ENCODE measurements at places on chromosomes 12 and 14.

GRCh38 chr12:77830583-77831351 is at the start of gene NAV3:
NAV3 (plus strand) TSS chr12:77830894; CDS start chr12:77831462, 568 bp downstream.
- peak; percentile 22 for DNase-seq

- DNase-seq, result no peak
Observed at GRCh38 chr12:11715621-11716020, 66.1 kb downstream of the ETV6 start.

DNA sequence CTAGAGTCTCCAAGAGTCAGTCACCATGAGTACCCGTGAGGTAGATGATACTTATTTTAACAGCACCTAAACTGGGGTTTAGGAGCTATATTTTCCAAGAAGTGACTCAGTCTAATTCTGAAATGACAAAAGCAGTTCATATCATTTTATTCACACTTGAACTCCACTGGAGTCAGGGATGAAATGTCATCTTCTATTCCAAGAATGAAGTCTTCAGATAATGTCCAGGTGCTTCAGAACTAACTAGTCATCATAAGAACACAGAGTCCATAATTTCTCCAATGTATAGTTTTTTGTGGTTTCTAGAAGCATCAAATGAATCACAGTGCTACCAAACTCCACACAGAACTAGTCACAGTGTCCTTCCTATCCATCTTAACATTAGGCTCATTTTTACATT is 13.3 kb downstream of the DNM1L start:
- DNase-seq, result no peak

DNA sequence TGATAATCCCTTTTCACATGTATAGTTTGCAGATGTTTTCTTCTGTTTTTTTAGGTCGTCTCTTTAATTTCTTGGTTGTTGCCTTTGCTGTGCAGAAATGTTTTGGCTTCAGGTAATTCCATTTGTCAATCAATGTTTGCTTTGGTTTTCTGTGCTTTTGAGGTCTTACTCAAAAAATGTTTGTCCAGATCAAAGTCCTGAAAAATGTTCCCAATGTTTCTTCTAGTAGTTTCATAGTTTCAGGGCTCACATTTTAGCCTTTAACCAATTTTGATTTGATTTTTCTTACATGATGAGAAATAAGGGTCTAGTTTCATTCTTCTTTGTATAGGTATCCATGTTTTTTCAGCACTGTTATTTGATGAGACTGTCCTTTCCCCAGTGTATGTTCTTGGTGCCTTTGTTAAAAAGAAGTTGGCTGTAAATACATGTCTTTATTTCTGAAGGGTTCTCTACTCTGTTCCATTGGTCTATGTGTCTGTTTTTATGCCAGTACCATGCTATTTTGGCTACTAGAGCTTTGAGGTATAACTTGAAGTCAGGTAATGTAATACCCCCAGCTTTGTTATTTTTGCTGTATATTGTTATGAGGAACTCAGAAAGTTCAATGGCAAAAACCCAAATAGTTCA is 578.7 kb upstream of the SEL1L start:
- no peak for DNase-seq

DNA sequence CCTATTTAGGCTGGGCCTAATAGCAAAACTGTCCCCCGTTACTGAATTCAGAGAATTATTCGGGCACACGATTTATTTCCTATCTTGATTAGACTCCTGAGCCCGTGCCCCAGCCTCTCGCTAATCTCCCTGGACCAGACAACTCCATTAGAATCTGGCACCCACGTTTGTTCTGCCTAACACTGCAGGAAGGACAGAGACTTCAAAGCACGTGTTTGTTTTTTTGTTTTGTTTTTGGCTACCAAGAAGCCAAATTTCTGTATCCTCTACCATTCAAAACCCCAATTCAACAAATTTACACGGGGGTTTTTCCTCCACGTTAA is 4.8 kb downstream of the USP44 start:
- DNase-seq, result no peak

- peak; percentile 67 for DNase-seq
Observed at GRCh38 chr12:53550595-53550994, 43.3 kb upstream of the NPFF start.

DNA sequence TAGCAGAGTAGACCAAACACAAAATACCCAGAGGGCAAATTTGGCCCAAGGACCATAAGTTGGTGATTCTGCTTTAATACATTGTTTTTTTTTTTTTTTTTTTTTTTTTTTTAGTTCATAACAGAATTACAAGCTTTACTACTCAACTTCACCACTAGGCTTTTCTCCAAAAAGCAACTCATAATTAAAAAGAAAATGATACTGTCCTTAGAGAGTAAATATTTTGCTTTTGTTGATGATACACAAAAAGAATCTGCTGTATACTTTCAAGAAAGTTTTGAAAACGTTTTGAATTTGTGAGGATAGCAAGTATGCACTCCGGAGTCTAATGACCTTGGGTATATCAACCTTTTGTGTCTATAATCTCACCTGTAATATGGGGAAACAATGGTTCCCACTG is 68.9 kb upstream of the LMO3 start:
- DNase-seq, result no peak

GRCh38 chr14:54589076-54589475 is 22.1 kb downstream of the SAMD4A start:
- peak; percentile 88 for DNase-seq

GRCh38 chr14:62006116-62006731 is 244.0 kb downstream of the SNAPC1 start:
- no peak for DNase-seq

- DNase-seq, result no peak
Observed at GRCh38 chr14:68782091-68782981, 10.5 kb downstream of the ZFP36L1 start.

DNA sequence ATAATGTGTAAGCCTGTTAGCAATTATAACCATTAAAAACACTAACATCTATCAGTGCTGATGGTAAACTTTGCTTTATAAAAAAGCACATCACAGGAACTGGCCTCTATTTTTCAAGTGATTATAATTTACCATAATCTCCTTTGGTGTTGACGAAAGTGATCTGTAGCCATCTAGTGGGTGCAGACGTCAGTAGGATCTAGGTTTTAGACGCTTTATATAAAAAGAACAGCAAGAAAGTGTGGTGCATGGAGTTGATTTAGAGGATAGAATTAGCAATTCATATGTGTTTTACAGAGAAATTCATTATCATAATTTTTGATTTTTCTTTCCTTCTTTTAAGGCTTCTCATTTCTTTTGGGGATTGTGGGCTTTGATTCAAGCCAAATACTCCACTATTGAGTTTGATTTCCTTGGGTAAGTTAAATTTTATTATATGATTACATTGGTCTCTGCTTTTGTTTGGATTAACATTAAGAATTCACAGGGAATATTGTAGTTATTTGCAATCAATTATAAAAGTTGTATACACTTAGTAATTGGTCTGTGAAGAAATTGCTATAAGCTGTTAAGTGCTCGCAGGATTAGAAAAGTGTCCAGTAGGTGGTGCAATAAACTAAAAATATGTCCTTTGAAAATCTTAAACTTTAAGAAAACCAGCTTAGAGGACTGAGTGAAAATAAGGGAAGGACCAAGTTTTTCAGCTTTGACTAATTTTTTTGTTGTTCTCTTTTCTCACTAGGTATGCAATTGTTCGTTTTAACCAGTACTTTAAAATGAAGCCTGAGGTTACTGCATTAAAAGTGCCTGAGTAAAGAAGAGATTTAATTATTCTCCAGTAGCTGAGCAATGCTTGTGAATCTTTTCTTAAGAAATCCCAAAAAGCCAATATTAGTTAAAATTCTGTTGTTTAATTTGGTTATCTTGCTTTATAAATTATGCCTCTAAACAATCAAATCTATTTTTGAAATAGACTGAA is 59.5 kb downstream of the ETNK1 start:
- DNase-seq, result peak; percentile 45

GRCh38 chr14:54762296-54762695 is 140.3 kb downstream of the GCH1 start:
- DNase-seq, result peak; percentile 68

DNA sequence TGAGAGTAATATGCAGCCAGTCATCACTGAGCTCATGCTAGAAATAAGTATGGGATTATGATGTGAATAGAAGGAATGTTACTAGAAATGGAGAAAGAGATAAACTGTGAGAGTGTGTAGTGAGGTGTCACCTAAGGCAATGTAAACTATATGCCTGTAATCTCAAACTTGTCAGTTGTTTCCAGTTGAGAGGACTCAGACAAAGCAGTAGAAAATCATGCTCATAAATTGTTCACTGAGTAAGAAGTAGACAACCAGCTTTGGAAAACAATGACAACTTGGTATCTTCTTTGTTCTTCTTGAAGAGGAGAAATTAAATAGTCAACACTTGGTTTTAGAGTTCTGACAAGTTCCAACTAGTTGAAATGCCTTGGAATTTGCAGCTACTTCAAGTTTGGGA is 148.5 kb upstream of the OR4E1 start:
- DNase-seq, result no peak

- no peak for DNase-seq
Observed at GRCh38 chr14:106633721-106634120, 1107.3 kb downstream of the TMEM121 start.

DNA sequence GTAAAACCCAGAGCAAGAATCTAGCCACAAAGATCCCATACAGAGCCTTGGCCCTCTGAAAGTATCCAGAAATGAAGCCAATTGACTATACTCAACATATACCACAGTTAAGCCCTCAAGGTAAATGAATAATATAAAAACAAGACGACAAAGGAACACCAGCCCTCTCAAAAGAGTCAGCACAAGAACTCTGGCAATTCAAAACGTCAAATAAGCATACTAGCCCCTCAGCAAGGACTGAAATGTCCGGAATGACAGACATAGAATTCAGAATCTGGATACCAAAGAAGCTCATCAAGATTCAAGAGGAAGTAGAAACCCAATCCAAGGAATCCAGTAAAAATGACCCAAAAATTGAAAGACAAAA is 49.9 kb downstream of the GTF2A1 start:
- DNase-seq, result no peak

GRCh38 chr12:92175961-92176360 is 30.3 kb upstream of the BTG1 start:
- no peak for DNase-seq

- DNase-seq, result peak; percentile 91
Observed at GRCh38 chr12:46430340-46430948, 57.9 kb upstream of the SLC38A2 start.

- DNase-seq, result no peak
Observed at GRCh38 chr14:85618978-85619377, 89.0 kb downstream of the FLRT2 start.

DNA sequence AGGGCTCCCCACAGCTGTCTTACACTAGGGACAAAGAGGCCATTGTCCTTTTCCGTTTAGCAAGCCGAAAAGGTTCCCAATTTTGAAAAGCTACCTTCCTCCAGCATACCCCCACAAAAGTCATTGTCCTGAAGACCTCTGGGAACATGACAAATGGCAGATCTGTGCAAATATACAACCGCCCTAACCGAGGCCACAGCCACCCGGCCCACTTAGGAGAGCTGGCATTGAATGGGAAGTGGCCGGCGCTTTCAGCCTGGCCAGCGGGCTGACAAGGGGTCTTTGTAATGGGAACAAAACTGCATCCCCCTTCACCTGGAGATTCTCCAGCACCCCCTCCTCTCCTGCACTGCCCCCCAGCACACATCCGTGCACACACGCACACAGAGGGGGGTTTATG is 48.1 kb upstream of the VASH1 start:
- DNase-seq, result no peak

- no peak for DNase-seq
Observed at GRCh38 chr12:46920499-46920898, 94.7 kb upstream of the SLC38A4 start.

GRCh38 chr14:75375983-75376382 is 51.8 kb upstream of the JDP2 start:
- DNase-seq, result no peak

- DNase-seq, result peak; percentile 75
Observed at GRCh38 chr12:93784339-93785086, 107.3 kb downstream of the CRADD start.

DNA sequence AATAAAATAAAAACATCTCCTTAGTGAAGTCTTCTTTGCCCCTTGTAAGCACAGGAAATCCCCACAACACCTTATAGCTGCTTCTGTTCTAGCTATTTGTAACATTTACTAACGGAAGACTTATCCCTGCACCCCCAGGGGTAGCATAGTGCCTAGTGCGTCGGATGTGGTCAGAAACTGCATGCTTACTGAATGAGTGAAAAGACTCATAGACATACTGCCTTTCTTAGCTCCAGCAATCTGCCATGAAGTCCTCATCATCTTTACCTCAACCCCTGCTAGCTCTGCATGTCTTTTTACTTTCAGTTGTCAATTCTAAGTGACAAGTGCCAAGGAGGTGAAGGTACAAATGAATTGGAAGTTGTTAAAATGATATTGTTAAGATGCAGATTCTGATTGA is 12.9 kb downstream of the RIOX1 start:
- DNase-seq, result peak; percentile 68

DNA sequence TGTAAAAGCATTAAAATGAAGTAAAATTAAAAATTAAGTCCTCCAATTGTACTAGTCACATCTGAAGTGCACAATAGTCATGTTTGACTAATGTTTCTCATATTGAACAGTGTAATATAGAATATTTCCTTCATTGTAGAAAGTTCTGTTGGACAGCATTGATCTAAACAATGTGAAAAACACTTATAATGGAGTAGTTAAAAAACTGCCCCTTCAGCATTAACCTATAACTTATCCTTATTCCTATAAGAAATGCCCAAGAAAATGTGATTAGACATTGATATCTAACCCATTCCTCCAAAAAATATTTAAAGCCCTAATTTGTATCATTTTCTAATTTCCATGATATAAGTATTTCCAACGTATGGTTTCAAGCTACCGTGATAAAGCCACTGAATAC is 210.7 kb downstream of the RASSF9 start:
- DNase-seq, result no peak

- DNase-seq, result peak; percentile 33
Observed at GRCh38 chr14:83433618-83434017, 1900.0 kb upstream of the SEL1L start.

GRCh38 chr12:4311776-4312175 is 9.2 kb upstream of the TIGAR start:
- no peak for DNase-seq

GRCh38 chr12:5524116-5524768 is 92.3 kb downstream of the NTF3 start:
- DNase-seq, result no peak

GRCh38 chr12:83018088-83018487 is 331.4 kb downstream of the TMTC2 start:
- DNase-seq, result peak; percentile 6

- DNase-seq, result no peak
Observed at GRCh38 chr12:64731683-64732082, 27.5 kb downstream of the GNS start.

DNA sequence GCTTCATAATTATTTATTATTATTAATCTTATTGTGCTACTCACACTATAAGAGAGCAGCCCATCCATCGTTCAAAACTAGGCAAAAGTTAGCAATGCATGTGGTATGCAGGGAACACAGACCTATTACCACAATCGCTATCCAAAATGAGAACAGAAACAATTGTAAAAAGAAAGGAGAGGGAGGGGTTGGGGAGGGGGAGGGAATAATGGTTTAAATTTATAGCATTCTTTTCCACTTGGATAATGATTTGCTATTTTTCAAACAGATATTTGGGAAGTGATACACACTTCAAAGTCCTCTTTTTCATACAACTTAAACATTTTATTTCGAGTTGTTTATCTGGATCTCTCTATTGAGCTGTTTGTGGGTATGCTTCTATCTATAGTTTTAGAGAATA is 248.6 kb upstream of the SOX5 start:
- DNase-seq, result peak; percentile 67

- peak; percentile 94 for DNase-seq
Observed at GRCh38 chr14:92645841-92646478, 102.5 kb downstream of the LGMN start.

- peak; percentile 85 for DNase-seq
Observed at GRCh38 chr12:43737646-43738045, 20.9 kb downstream of the PUS7L start.

Data from fibroblast of skin of right biceps (primary cell).